Activated T-helper 2 cell treated with anti-CD3 and anti-CD28 coated beads, Interferon-gamma antibody, Interleukin-2, Interleukin-4, amounts not matched to agents 10 μg/mL and 5 μg/mL and 100 μg/mL, durations not matched to agents 14 hours and 24 hours and 36 hours (primary cell): ENCODE measurements at places on chromosomes 3 and 15. TPM values are rescaled to one million over a fixed set of nuclear protein-coding genes. Genes with fewer than 3 reads are reported as not detected.

DNA sequence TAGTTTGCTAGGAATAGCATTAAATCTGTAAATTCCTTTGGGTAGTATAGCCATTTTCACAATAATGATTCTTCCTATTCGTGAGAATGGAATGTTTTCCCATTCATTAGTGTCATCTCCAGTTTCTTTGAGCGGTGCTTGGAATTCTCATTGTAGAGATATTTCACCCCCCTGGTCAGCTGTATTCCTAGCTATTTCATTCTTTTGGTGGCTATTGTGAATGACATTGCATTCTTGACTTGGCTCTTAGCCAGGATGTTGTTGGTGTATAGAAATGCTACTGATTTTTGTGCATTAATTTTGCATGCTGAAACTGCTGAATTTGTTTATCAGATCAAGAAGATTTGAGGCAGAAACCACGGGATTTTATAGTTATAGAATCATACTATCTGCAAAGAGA, 690.5 kb upstream of the ALCAM start:
- no peak for DNase-seq

DNA sequence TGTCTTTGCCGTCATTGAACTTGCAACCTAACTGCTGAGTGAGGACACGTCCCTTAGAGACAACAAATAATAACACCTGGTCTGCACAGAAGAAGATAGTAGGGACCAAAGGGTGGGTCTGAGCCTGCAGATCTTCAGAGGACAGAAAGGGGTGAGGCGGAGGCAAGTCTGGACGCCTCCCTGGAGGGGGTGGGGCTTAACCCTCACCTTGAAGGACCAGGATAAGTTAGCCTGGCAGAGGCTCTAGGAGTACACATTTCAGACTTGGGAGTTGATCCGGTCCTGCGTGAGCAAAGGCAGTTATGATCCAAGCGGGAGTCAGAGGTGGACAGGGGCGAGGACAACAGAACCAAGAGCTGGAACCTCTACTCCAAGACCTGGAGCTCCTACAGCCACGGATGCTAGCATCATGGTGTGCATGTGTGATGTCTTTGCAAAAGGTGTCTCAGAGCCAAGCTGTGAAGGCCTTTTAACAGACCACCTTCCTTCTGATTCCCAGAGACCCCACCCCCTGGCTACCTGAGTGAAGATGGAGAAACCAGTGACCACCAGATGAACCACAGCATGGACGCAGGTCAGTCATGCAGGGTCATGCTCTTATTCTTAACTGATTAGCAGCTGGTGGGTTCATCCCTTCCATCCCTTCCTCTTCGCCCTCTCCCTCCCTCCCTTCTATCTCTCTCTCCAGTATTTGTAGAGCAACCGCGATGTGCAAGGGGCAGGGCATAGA, 88.0 kb downstream of the AAGAB start:
- no peak for DNase-seq

GRCh38 chr3:29577250-29577649, 296.4 kb downstream of the RBMS3 start:
- DNase-seq, result no peak

- no peak for DNase-seq
These were observed 19.2 kb downstream of the SEC11A start for GRCh38 chr15:84696757-84697156.

DNA sequence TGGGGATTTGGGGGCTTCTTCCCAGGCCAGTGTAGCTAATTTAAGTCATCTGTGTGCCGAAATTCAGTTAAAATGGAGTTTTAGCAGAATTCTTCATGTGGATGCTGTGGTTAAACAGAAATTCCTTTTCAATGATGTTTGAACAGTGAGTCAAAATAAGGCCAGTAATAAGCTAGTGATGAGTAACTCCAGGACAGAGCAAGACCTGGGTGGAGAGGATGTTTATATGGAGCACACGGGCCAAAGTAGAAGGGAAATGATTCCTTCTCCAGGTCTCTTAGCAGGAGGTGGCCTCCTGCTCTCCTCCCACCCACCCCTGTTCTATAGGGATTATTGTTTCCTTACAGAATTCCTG, 31.9 kb upstream of the UACA start:
- DNase-seq, result no peak

Gene CYP11A1
- not detected in 2 replicates for total RNA-seq

DNA sequence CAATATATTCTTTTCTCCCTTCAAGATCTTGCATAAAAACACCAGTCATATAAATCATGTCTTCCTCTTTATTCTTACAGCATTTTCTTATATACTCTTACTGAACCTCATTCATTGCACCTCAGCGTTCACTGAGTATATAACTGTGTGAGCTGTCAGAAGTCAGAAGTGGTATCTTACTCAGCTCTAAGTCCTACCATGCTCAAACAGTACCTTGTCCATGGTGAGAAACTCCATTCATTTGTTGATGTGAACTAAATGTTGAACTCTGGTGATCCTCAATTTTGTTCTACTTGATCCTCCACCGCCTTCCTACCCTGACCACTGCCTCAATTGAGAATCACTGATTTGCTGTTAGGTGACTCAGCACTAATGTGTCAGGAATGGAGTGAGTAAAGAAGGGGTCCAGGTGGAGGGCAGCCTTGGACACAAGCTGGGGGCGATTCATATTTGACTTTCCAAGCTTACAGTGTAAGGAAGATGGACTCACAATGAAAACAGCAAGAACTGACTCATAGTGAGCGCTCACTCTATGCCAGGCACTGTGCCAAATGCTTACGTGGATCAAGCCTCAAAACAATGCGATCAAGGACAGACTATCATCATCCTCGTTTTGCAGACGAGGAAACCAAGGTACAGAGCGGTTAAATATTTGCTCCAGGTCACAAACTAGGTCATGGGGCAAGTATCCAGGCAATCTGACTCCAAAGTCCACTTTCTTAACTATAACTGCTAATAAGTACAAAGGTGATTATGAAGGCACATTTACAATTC, 13.5 kb upstream of the ZFYVE19 start:
- no peak for DNase-seq

GRCh38 chr3:187641320-187642016, 28.7 kb downstream of the SST start:
- no peak for DNase-seq

- DNase-seq, result no peak
These were observed at the start of gene IL17RC for GRCh38 chr3:9916734-9917680. TSS of gene IL17RC (plus strand) at chr3:9917098. CDS start at chr3:9917316, 218 bp downstream.

GRCh38 chr15:25244731-25245585, 193.9 kb downstream of the UBE3A start:
- no peak for DNase-seq

Gene ATP8B4
- total RNA-seq, result 69.7 and 75.3 TPM in 2 replicates

DNA sequence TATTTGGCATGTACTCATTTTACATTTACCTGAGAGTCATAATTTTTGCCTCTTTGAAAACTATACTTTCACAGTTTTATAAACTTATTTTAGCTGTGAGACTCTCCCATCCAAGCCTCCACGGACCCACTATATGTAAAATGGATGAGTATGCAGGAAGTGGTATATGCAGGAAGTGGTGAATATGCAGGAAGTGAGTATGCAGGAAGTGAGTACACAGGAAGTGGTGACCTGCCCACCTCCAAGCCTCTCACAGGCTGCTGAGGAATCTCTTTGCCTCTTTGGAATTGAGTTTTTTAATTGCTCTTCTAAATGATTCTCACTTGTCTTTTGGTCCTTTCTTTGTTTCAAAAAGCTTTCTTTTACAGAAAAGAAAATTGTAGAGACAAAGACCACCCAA, 85.2 kb downstream of the KBTBD8 start:
- DNase-seq, result peak; percentile 28

Gene FBXO40
- not detected in 2 replicates for total RNA-seq

GRCh38 chr3:178297740-178298139, 238.5 kb upstream of the KCNMB2 start:
- no peak for DNase-seq

DNA sequence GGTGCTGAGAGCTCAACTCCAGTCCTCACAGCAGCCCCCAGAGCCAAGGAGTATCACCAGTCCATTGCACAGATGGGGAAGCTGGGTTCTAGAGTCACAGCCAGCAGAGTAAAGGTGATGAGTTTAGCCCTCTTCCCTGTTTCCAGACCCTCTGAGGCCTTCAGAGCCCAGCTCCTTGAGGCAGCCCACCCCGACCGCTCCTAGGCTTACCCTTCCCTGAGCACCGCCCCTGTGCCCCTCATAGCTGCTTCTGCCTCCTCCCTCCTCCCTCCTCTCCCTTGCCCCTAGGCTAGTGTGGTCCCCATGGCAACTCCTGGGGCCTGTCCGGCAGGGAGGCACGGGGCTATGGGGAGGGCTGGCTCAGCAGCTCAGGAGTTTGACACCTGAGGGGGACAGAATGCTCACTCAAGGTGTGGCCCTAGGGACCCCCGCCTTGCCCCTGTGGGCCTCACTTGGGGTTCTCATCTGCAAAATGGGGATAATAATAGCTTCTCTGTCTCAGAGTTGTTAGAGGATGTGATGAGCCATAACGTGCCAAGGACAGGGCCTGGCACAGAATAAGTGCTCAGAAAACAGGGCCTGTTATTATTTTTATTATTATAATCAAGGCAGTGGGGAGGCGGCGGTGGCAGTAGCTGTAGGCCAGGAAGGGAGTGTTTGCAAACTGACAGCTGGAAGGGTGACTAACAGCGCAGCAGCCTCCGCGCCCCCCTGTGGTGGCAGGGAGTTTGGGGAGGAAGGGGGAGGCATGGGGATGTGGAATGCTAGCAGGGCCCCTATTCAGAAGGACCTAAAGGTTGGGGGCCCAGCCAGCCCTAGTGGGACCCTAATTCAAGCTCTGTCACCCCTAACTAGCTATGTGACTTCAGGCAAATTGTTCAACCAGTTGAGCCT, 11.5 kb downstream of the CSK start:
- peak; percentile 49 for DNase-seq
